Stimulated activated CD8-positive, alpha-beta memory T cell treated with anti-CD3 and anti-CD28 coated beads, Interleukin-15, amount 100 ng/mL, for 4 hours (primary cell): ENCODE measurements at places on chromosomes 4 and X.

DNA sequence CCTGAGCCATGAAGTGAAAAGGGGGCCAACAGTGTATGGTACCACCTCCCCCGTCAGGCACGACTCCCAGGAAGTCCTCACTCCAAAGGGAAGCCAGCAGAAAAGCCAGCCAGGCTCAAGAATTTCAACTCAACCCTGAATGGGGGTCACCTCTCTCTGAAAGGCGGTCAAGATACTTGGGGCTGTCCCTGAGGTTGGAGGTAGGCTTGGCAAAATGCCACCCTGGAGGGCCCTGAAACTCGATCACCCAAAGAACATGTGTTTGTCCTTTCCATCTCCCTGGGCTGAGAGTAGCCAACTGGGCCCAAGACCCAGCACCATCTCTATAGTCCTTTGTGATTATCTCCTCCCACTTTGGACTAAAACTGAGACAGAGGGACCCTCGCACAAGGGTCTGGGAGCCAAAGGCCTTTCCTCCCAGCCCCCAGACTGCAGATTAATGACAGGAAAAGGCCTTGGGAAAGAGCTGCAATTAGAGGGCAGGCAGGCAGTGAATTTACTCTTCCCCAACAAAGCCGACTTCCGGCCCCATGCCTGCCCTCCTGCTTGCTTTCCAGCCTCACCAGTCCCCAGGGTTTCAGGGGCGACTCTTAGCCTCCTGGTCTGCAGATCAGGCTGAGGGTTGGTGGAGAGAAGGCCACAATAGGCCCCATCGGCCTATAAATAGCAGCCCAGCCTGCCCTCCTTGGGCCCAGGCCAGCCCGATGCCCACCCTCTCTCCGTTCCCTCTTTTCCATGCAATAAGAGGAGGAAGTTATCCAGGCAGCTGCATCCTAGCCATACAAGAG lies 5.6 kb downstream of the SASH3 start:
- DNase-seq = no peak

GRCh38 chr4:80409809-80410208 lies 74.3 kb downstream of the CFAP299 start:
- no peak for DNase-seq

- DNase-seq = no peak
Measured at GRCh38 chr4:163295138-163295537, 37.3 kb downstream of the NPY1R start.

GRCh38 chr4:123465416-123465815 lies 68.8 kb downstream of the SPRY1 start:
- no peak for DNase-seq

- no peak for DNase-seq
Measured at GRCh38 chr4:158254292-158254691, 44.0 kb downstream of the TMEM144 start.

GRCh38 chr4:158422546-158422945 lies 99.1 kb upstream of the RXFP1 start:
- DNase-seq = no peak

DNA sequence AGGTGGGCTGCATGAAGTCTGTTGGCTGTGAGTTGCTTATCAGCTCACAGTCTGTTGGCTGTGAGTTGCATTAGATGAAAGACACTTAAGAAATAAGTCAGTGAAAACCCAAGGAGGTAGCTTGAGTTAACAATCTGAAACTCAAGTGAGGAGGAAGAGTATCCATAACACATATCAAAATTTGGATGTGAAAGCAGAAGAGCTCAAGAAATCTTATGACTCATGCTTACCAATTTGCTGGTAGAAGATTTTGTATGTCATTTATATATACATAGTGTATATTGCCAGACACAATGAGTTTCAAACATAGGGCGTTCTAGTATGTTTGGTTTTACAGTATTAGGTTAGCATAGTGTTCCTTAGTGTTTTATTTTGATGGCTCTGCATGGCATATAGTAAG lies 107.4 kb downstream of the DDIT4L start:
- no peak for DNase-seq
